ENCODE measurements at places on chromosomes 2 and 18.

DNA sequence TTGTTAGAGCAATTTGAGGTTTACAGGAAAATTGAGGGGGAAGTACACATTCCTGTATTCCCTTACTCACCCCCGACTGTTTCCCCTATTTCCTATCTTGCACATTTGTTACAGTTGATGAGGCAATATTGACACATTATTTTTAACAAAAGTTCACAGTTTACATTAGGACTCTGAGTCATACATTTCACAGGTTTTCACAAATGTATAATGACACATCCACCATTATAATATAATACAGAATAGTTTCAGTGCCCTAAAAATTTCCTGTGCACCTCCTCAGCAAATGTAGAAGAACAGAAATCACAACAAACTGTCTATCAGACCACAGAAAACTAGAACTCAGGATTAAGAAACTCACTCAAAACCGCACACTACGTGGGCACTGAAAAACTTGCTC lies 160.6 kb upstream of the RMP24 start:
- no peak for DNase-seq

GRCh38 chr18:68397241-68398035 lies 317.5 kb downstream of the TMX3 start:
- peak; percentile 19 for DNase-seq

GRCh38 chr2:99836690-99837605 lies 305.4 kb downstream of the AFF3 start:
- no peak for DNase-seq

- DNase-seq, result peak; percentile 51
Measured at GRCh38 chr18:32772581-32773381, at the start of gene KLHL14. KLHL14 (minus strand) TSS chr18:32773023; CDS start chr18:32770591, 2,432 bp downstream.

- DNase-seq, result no peak
Measured at GRCh38 chr2:10712185-10712809, 9.1 kb upstream of the ATP6V1C2 start.

- no peak for DNase-seq
Measured at GRCh38 chr2:7048762-7049294, 131.6 kb downstream of the RNF144A start.

- no peak for DNase-seq
Measured at GRCh38 chr2:153197402-153198386, 280.9 kb downstream of the RPRM start.

- no peak for DNase-seq
Measured at GRCh38 chr2:104976603-104977120, 61.2 kb upstream of the MRPS9 start.
